ENCODE measurements at places on chromosomes 6 and 20.

- no peak for DNase-seq
Measured at GRCh38 chr6:148112851-148113319, 229.8 kb upstream of the SASH1 start.

- DNase-seq, result no peak
Measured at GRCh38 chr6:144349690-144350527, 64.8 kb downstream of the UTRN start.

GRCh38 chr6:32635526-32636123, 1.6 kb upstream of the HLA-DQA1 start:
- no peak for DNase-seq

- no peak for DNase-seq
Measured at GRCh38 chr20:36969478-36970186, 18.1 kb upstream of the SAMHD1 start.

DNA sequence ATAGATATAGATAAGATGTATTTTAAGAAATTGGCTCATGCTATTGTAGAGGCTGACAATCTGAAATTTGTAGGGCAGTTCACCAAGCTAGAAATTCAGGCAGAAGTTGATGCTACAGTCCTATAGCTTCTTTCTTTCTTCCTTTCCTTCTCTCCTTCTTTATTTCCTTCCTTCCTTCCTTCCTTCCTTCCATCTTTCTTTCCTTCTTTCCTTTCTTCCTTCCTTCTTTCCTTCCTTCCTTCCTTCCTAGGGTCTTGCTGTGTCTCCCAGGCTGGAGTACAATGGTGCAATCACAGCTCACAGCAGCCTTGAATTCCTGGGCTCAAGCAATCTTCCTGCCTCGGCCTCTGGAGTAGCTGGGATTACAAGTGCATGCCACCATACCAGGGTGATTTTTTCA, 55.3 kb downstream of the TFAP2A start:
- no peak for DNase-seq

DNA sequence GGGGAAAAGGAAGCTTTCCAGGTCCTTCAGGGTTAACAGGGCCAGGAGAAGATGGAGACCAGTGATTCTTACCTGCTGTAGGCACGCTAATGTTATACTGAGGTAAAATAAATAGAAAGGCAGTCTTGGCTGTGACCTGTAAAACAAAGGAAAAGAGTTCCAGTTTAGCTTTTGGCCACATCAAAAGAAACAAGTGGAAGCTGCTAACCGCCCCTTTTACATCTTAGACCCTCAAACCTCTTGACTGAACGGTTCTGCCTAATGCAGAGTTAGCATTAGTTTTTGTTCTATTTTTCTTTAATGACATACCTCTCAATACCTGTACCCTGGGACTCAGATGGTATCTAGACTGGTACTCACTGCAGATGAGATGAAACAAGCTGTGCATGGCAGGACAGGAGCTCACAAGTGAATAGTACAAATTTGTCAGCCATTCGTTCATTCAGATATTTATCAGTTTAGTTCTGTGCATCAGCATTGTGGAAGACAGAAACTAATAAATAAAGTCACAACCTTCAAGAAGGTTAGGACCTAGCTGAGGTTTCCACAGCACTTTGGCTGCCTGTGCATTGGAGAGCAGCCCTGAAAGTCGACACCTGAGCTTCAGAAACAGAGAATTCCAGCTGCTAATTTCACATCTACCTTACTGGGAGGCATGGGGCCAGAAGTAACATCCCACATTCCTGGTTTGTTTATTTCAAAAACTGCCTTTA, 41.0 kb downstream of the TRAM2 start:
- no peak for DNase-seq

All from GM10248 (cell line).